ENCODE measurements at places on chromosomes 16 and 17. TPM values are rescaled to one million over a fixed set of nuclear protein-coding genes. Genes with fewer than 3 reads are reported as not detected.

NLK gene
- polyA plus RNA-seq, result 24.6 TPM

CCL11 gene
- 0.89 TPM for polyA plus RNA-seq

CD300H gene
- polyA plus RNA-seq, result not detected

MYH2 gene
- not detected for polyA plus RNA-seq

KRT20 gene
- not detected for polyA plus RNA-seq

CIBAR2 gene
- 0.31 TPM for polyA plus RNA-seq

TRPV3 gene
- polyA plus RNA-seq, result 0.46 TPM

Data from AG04450 (cell line).